Heart right ventricle (tissue), 16 donors: ENCODE measurements at places on chromosomes 12 and 14. TPM values are rescaled to one million over a fixed set of nuclear protein-coding genes. Genes with fewer than 3 reads are reported as not detected.

DNA sequence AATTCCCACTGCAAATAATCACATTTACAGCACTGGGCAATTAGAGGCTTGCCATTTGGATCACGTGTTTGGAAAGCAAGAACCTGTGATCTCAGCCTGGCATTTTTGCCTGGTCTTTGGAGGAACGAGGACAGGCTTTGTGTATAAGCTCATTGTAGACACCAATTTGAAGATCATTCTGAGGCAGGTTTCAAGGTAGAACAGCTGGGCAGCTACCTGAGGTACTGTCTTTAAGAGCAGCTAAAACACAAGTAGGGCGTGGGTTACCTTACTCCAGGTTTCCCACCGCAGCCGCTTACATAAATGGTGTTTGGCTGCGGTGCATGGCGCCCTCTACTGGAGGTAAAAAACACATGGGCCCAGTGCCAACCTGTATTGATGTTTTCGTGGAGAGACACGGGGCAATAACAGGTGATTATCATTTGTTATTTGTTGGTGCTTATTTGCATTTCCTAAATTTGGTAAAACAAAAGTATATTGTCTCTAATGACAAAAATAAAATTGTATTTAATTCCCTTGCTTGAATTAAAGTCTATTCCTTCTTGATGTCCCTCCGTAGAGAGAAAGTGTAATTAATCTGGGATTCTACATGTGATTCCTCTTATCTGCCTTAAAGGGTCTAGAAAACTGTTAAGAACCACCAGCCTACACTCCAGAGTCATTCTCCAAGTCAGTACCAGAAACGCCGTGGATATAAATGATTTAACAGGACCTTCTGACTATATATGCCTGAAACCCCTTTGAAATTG, 69.7 kb downstream of the SVOP start:
- peak; percentile 63 for DNase-seq

GRCh38 chr14:51818748-51819380, 41.5 kb upstream of the GNG2 start:
- no peak for DNase-seq

DNA sequence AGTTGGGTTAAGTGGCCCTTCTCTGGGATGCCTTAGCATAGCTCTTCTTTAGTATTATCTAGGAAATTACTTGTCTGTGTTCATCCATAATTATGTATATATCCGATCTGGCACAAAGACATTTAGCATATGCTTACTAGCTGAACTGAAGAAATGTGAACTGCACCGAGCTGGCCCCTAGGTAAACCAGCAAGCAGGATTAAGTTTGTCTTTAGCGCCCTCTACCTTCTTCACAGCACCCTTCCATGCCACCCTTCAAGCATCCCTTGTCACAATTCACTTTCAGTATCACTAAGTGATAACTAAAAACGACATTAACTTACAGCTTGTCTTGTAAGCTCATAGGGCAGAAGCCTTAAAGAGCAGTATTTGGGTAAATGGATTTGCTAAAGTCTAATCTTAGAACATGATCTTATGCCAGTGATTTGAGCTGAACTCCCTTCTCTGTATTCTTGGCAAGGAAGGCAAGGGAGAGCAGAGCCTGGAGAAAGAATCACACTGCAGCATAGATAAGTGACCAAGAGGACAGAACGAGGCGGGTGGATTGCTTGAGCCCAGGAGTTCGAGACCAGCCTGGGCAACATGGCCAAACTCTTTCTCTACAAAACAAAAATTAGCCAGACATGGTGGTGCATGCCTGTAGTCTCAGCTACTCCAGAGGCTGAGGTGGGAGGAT, 2.6 kb upstream of the HAL start:
- peak; percentile 28 for DNase-seq

DNA sequence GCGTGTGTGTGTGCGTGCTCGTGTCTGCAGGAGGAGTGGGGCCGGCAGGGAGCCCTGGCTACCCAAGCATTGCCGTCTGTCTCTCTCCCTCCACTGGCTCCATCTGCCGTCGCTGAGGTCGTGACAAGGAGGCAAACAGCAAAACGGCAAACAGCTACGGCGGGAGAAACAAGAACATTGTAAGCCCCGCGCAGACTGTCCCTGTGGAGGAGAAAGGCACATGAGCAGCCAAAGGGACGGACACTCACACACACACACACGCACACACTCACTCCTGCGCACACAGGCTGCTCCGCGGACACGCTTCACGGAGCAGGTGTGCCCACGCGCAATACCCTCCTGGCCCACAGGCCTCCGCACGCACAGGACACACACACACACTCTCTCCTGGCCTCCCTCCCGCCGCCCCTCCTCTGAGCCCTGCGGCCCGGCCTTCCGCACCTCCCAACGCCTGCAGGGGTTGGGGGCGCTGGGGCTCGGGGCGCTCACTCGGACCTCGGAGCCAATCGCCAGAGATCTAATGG, 905 bp downstream of the CISTR start:
- peak; percentile 53 for DNase-seq

DNA sequence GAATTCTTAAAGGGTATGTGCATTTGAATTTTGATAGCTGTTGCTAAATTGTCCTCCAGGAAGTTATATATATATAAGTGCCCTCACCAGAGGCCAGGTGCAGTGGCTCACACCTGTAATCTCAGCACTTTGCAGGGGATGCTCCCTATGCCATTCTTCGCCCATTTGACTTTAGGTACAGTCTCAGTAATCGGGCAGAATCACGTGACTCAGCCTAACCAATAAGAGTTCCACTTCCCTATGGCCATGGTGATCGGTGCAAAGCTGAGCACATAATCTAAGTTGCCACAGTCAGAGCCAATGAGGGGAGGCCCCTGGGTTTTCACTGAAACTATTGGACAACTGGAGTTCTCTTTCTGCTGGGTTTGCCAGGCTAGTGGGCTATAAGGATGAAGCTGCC, 274.6 kb upstream of the TBX3 start:
- DNase-seq = no peak

DNA sequence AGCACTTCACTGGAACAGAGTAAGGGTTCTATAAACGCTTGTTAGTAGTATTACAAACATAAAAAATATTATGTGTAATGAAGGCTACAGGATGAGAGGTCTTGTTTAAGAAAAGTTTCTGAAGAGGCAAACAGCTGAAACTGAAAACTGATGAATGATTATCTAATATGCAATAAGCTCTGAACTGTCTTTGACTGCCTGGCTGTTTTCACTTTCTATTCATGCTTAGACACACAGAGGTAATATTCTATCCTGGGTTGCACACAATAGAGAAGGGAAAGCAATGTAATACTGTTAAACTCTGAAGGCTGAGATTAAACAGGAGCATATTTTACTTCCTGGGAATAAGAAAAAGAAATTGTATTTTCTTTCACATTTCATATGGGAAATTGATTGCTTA, 251.3 kb downstream of the ALX1 start:
- DNase-seq = no peak

The RD3L gene
- total RNA-seq = 42.1 TPM
